ENCODE measurements at places on chromosomes 6 and 20.

DNA sequence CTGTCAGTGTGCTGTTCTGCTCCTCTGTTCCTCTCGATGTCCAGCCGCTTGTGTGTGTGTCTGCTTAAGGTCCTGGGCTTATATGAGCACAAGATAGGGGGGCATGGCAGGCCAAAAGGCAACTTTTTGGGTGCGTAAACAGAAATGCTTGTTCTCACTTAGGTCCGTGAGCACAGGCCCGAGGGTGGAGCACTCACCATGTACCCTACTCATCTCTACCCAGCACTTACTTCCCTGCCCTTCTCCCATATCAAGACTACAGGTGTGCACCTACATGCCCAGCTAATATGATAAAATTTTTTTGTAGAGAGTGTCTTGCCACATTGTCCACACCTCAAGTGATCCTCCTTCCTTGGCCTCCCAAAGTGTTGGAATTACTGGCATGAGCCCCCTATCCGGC, 34.3 kb downstream of the NCOA3 start:
- H3K27me3 ChIP-seq: no peaks in the 10 kb centered on the region
- no peak for DNase-seq
- no peak overlapping the region for H3K4me3 ChIP-seq
- no peak overlapping the region for H3K27ac ChIP-seq
- H3K4me1 ChIP-seq: peaks cover 37% of the 10 kb centered on the region
- no peaks in the 10 kb centered on the region for H3K36me3 ChIP-seq

- no peak for DNase-seq
- H3K27me3 ChIP-seq: no peaks in the 10 kb centered on the region
- H3K36me3 ChIP-seq: no peaks in the 10 kb centered on the region
- no peak overlapping the region for H3K27ac ChIP-seq
Measured at GRCh38 chr6:27129095-27129815, 118.2 kb upstream of the PRSS16 start.

DNA sequence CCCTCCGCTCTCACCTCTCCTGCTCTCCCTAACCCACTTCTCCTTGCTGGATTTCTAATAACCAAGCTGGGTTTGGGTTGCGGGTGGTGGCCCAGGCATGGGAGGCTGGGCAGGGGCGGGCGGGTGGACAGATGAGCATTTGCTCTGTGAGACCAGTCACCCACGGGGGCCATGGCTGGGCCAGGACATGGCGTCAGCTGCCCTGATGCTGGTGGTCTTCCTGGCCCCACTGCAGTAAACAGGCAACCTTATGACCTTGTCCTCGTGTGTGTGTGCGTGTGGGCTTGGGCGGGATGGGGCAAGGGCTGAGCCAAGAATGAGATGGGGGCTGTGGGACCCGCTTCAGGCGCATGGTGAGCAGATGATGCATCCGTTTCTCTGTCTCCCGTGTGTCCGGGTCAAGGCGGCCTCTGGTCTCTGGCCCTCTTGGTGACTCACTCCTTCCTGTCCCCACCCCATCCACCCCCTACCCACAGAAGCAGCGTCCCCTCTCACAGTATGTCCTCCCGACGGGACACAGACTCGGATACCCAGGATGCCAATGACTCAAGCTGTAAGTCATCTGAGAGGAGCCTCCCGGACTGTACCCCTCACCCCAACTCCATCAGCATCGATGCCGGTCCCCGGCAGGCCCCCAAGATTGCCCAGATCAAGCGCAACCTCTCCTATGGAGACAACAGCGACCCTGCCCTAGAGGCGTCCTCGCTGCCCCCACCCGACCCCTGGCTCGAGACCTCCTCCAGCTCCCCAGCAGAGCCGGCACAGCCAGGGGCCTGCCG, 41.4 kb upstream of the MYL9 start:
- no peak overlapping the region for H3K4me3 ChIP-seq
- H3K27me3 ChIP-seq: no peaks in the 10 kb centered on the region
- H3K27ac ChIP-seq: no peak overlapping the region
- DNase-seq: no peak

DNA sequence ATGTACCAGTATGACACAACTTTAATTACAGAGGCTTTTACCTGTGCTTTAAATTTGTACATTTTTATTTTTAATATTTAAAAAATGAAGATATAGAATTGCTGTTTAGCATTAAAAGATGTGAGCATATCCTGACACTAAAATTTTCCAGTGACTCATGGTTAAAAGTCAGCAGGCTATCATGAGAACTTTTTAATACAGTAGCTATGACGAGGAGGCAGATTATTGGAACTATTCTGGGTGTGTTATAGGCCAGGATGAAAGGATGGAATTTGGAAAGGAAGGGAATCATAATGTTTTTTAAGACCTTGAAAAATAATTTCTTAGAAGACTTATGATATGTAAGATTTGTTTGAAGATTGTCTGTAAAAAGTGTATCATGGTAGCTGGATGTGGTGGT, 91.0 kb downstream of the GFRA4 start:
- H3K36me3 ChIP-seq: peaks cover 46% of the 10 kb centered on the region
- no peaks in the 10 kb centered on the region for H3K27me3 ChIP-seq
- no peak overlapping the region for H3K4me3 ChIP-seq

DNA sequence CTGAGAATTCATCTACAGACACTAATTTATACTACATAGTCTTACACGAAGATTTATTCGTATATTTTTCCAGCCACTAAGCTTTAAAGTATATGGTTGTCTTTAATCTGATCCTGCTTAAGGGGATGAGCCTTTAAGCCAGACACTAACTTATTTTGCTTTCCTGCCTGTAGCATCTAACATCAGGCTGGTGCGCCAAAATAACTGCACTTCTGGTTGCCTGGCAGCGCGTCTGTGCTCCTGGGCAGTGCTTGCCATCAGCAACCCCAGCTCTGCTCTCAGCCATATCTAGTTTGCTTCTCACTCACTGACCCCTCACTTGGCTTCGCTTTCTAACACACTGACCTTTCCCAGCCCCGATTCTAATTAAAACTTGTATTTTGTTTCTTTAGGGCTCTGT, 21.8 kb downstream of the HMGCLL1 start:
- H3K4me3 ChIP-seq: no peak overlapping the region
- H3K27me3 ChIP-seq: no peaks in the 10 kb centered on the region
- DNase-seq: no peak
- no peaks in the 10 kb centered on the region for H3K36me3 ChIP-seq
- no peaks in the 10 kb centered on the region for H3K4me1 ChIP-seq
- H3K27ac ChIP-seq: no peak overlapping the region

DNA sequence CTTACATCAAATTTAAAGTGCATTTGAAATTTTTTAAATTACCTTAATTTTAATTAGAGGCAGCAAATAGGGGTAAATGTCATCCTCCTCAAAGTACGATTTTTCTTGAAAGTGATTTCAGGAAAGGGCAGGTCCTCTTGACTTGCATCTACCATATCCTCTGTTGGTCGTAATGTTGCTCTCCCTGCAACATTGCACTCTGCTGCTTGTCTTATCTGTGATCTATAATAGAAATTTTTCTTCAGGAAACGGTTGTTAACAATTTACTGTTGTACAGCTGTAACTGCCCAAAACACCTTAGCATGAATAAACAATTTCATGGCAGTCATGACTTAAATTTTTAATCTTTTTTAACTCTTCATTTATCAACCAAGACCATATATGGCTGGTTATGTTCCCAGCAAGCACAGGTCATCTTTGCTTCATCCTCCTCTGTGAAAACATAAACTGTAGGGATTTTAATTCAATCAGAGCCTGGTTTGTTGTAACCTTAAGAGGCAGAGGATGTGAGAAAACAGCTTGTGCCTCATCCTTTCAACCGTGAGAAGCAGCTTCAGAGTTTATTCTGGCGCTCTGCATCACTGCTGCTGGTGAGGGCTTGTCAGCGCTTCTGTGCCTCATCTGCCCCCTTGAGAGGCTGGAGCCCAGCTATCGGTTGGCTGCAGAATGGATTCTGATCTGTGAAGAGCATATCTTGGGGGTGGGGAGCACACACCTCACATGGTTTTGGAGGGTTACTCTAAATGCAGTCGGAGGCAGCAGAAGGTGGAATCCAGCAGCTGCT, 56.0 kb downstream of the CTNNBL1 start:
- no peak for DNase-seq
- H3K36me3 ChIP-seq: peaks cover 49% of the 10 kb centered on the region
- H3K4me3 ChIP-seq: no peak overlapping the region
- peaks cover 3% of the 10 kb centered on the region for H3K4me1 ChIP-seq

DNA sequence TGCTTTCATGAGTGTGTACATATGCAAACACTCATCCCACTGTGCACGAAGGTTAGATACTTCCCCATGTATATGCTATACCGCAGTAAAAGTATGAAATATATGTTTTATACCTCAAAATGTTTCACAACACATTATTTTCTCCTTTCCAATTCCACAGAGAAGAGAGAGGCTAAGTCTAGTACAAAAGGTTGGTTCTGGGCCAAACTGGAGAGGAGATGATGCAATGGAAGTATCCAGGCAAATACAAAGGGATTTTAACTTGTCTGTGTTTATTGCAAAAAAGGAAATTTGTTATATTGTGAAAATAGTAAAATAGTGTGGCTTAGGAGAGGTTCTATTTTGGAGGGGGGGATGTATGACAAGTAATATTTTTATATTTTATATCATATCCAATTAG, 112.6 kb downstream of the PLCB1 start:
- no peak for DNase-seq
- H3K27me3 ChIP-seq: no peaks in the 10 kb centered on the region
- no peak overlapping the region for H3K4me3 ChIP-seq
- H3K36me3 ChIP-seq: no peaks in the 10 kb centered on the region

DNA sequence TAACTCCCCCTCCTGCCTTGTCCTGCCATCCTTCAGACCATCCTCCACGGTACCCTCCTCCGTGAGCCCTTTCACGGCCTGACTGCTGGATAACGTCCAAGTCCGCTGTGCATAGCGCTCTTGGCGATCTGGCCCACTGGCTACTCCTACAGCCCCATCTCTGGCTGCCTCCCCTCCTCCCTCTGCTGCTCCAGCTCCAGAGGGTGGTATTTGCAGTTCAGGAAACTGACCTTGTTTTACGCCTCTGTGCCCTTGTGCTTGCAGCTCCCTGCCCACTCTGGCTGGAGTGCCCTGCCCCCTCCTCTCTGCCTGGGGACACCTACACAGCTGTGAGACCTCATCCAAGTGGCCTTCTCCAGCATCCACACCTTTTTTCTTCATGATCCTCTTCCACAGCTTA, 6.5 kb upstream of the RREB1 start:
- H3K27me3 ChIP-seq: no peaks in the 10 kb centered on the region
- no peak for DNase-seq
- H3K4me1 ChIP-seq: peaks cover under 1% of the 10 kb centered on the region
- no peak overlapping the region for H3K27ac ChIP-seq
- H3K4me3 ChIP-seq: no peak overlapping the region

DNA sequence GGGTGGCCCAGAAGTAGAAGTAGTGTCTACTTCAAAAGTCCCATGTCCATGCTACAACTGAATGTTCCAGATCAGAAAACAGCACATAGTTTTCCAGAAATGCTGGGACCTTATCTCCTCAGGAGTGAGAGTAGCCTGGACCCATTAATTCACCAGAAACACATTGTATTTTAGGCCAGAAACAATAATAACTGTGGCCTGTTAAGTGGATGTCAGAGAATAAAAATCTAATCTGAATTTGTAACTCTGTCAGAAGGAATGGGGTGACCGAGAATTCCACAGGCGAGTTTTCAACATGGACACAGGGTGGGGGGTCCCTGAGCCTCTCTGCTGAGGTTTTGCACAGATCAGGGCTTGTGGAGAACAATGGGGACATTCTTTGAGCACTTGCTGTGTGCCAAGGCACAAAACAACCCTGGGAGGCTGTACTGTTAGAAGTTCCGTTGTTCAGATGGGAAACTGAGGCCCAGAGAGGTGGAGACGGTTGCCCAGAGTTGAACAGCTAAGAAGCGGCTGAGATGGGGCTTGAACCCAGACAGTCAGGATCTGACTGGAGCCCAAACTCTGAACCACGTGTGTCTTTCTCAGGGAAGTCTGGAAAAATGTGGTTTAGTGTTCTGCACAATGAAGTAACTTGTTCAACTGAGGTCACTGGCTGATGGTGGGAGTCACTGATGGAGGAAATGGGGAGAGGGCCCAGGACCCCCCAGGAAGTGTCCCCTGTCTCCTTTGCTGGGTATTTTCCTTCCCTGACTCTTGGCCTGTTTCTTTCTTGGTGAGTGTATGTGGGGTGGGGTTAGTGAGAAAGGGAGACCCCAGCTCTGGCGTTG, 44.2 kb downstream of the SNAI1 start:
- H3K4me1 ChIP-seq: peaks cover 22% of the 10 kb centered on the region
- no peaks in the 10 kb centered on the region for H3K27me3 ChIP-seq
- no peak for DNase-seq
- no peak overlapping the region for H3K27ac ChIP-seq

DNA sequence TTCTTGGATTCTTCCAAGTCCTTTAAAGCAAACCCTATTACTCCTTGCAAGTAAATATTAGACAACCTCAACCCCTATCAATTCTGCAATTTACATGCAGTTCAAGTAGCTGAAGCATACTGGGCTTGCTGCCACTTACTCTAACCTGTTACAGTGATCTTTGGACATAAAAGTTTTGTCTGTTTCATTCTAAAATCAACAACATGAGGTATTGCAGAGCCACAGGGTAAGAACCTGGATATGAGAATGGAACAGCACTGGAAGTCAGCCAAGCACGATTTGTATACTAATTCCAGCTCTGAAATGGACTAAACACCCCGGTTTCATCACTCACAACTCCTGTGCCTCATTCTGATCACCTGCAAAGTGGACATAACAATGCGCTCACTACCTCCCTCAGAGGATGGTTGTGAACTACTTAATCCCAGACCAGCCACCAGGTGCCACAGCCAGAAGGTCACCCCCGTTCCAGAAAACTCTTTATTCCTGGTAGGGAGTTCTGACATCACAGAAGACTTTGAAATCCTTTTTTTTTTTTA, 270.0 kb downstream of the ADGB start:
- no peak overlapping the region for H3K27ac ChIP-seq
- no peak for DNase-seq
- H3K4me3 ChIP-seq: no peak overlapping the region
- H3K27me3 ChIP-seq: no peaks in the 10 kb centered on the region
- H3K4me1 ChIP-seq: no peaks in the 10 kb centered on the region

DNA sequence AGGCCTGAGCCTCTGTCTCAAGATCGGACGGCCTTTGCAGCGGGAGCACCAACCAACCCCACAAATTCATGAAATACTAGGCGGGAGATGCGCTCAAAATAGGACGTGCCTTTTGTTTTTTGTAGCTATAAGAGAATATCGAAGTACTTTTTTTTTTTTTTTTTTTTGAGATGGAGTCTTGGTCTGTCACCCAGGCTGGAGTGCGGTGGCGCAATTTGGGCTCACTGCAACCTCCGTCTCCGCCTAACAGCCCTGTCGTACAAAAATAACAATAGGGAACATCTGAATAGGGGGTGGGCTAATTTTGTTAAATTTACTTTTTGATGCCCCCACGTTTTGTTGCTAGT, 5.9 kb upstream of the TUBB2A start:
- peak overlapping the region; percentile 88 for H3K4me3 ChIP-seq
- H3K36me3 ChIP-seq: no peaks in the 10 kb centered on the region
- no peaks in the 10 kb centered on the region for H3K27me3 ChIP-seq
- DNase-seq: no peak
- H3K27ac ChIP-seq: peak overlapping the region; percentile 99

- no peaks in the 10 kb centered on the region for H3K36me3 ChIP-seq
- no peak overlapping the region for H3K4me3 ChIP-seq
- DNase-seq: no peak
- H3K27ac ChIP-seq: no peak overlapping the region
- no peaks in the 10 kb centered on the region for H3K27me3 ChIP-seq
- H3K4me1 ChIP-seq: no peaks in the 10 kb centered on the region
Measured at GRCh38 chr20:16100767-16101166, 472.5 kb downstream of the KIF16B start.

Data from esophagus muscularis mucosa (tissue), 4 donors.